NCI-H2081 treated with DMSO at 0.1 percent for 48 hours (cell line): ENCODE measurements at places on chromosomes 12 and 14.
A peak's percentile ranks its signal among the peaks of the same experiment; 100 is the strongest.

DNA sequence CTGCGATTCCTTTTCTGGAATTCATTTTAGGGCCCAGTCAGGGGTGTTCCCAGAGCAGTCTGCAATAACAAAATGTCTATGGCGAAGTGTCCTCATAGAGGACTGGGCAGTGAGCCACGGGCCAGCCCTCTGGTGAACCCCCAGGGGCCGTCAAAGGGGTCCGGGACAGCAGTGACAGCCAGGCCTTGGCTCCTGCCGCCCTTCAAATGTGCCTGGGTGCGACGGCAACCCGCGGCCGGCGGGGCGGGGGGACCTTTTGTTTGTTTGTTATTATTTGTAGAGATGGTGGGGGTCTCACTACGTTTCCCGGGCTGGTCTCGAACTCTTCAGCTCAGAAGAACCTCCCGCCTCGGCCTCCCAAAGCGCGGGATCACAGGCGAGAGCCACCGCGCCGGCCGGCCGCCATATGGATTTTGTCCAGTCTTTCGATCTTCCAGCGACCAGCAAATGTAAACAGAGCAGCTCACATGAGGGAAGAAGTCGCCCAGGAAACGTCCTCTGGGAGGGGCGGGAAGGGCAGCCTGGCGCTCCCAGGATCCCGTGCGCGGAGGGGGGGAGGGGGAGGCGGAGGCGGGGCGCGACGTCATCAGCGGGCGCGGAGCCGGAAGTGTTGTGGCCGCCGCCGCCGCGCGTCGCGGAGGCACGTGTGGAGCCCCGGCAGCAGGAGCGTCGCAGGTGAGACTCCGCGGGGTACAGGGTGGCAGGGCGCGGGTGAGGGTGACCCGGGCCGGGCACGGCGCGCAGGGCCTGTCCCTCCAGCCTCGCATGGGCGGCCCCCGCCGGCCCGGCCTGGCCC lies at the start of gene TRMT61A:
TRMT61A (plus strand) TSS at position 610 of the 796 bp plus-strand sequence. CDS start 783 bp downstream, outside the sequence.
- DNase-seq = peak; percentile 83

DNA sequence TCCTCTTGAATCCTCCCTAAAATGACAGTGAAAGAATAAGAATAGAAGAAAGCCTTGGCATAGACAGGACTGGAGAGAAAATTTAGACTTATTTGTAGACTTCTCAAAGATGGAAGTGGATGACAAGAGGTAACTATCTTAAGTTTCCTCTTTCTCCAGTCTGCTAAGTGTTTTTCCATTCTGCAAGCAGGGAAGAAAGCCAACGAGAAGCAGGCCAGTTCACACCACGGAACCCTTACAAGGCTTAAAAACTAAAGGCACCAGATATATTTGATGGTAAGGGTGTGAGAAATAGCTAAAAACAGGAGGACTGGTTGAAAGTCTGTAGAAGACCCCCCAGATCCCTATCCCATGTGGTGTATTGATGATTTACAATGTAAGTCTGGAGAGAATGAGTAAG lies 82.9 kb upstream of the GPHB5 start:
- no peak for DNase-seq

DNA sequence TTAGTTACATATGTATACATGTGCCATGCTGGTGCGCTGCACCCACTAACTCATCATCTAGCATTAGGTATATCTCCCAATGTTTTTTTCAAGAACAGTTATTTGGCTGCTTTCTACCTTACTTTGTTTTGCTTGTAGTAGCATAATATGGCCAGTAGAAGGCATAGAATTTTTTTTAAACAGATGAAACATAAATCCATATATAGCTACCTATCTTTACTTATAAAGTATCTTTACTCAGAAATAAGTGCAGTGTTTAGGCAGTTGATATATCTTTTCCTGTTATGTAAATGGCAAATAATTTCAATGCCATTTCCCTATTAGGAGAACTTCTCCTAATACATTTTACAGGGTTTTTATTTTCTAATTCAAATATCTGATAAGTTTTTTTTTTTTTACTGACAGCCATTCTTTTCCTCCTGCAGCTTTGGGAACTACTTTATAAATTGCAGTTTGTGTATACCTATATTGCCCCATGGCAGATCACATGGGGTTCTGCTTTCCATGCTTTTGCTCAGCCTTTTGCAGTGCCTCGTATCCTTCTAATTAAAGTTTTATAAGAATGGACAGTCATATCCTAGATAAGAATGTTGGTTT lies 143.1 kb downstream of the PCNX1 start:
- DNase-seq = no peak

- DNase-seq = no peak
Observed at GRCh38 chr14:100648474-100649172, 61.4 kb upstream of the BEGAIN start.

DNA sequence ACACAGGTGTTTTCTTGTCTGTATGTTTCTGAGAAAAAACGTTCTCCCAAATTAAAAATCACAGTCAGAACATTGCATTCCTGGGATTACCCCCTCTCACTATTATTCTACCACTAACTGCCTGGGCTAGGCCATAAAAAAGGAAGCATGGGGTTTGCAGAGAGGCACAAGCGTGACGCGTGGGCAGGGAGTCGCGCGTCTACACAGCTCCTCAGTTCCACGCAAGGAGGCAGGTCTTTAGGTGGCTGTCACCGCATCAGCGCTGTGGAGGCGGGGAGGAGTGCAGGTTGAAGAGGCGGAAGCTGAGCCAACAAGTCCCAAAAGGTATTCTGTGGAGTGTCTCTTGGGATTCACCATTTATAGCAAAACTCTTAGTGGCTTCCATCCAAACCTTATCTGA lies 109.9 kb downstream of the RIMBP2 start:
- DNase-seq = no peak
